ENCODE measurements at places on chromosomes 4 and X.

DNA sequence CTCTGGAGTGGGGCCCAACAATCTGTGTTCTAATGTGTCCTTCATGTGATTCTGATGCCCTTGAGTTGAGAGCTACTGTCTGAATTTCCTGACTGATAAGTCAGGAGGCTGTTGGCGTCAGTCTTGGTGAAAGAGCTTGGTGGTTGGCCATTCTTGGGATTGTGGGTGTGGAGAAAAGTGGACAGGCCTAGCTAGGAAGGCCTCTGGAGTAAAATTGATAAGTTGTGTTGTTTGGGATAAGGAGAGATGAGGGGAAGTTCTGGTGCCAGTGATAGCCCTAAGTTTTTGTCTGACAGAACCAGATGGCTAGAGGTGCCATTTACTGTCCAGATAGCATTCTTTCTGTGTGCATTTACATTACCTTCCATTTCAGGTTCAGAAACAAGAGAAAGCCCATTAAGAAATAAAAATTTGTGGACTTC, 11.7 kb downstream of the NSD2 start:
- no peak for DNase-seq
- no peak overlapping the region for H3K27ac ChIP-seq
- H3K36me3 ChIP-seq, result peaks cover 33% of the 10 kb centered on the region

DNA sequence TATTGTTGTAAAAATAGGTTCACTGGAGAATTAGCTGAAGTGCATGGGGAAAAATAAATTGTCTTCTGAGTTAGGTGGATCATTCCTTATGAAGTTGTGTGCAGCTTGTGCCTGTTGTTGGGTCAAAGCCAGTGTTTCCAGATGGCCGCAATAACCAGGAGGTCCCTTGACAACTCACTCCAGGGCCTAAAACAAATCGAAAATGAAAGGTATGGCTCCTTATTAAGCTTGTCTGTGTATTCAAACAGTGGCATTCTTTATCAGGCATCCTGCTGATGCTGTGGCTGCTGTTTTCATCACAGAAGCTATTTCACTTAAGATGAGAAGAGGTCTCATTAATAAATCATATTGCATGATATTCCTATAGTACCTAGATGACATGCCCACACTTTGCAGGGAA, 80.2 kb downstream of the GRIA2 start:
- H3K4me3 ChIP-seq, result no peak overlapping the region
- H3K27ac ChIP-seq, result no peak overlapping the region
- H3K36me3 ChIP-seq, result no peaks in the 10 kb centered on the region
- no peaks in the 10 kb centered on the region for H3K4me1 ChIP-seq

GRCh38 chr4:10667701-10668326, 16.8 kb downstream of the CLNK start:
- H3K36me3 ChIP-seq, result no peaks in the 10 kb centered on the region
- peaks cover 25% of the 10 kb centered on the region for H3K4me1 ChIP-seq
- no peak overlapping the region for H3K27ac ChIP-seq
- DNase-seq, result no peak
- no peaks in the 10 kb centered on the region for H3K27me3 ChIP-seq
- H3K4me3 ChIP-seq, result no peak overlapping the region

- no peak overlapping the region for H3K4me3 ChIP-seq
- H3K4me1 ChIP-seq, result peaks cover 9% of the 10 kb centered on the region
- no peak for DNase-seq
- peaks cover 36% of the 10 kb centered on the region for H3K36me3 ChIP-seq
Observed at GRCh38 chr4:98352396-98352795, 91.2 kb downstream of the RAP1GDS1 start.

DNA sequence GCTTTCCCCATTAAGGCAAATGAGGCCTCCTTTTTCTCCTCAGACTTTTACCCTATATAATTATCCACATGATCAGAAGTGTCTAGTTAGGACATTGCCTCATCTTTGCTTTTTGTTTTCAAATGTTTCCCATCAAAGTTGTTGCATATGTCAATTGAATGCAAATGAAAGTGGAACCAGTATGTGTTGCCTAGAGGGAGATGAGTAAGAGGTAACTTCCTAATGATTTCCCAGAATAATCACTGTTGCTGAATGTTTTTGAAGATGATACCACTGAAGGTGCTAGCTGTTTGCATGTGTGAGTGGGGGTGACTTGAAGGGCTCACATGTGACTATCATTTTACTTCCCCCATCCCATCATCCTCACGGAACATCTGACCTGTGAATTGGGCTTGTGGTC, 33.9 kb downstream of the PAK3 start:
- no peaks in the 10 kb centered on the region for H3K36me3 ChIP-seq
- no peak for DNase-seq
- H3K4me1 ChIP-seq, result peaks cover 15% of the 10 kb centered on the region
- no peak overlapping the region for H3K4me3 ChIP-seq

DNA sequence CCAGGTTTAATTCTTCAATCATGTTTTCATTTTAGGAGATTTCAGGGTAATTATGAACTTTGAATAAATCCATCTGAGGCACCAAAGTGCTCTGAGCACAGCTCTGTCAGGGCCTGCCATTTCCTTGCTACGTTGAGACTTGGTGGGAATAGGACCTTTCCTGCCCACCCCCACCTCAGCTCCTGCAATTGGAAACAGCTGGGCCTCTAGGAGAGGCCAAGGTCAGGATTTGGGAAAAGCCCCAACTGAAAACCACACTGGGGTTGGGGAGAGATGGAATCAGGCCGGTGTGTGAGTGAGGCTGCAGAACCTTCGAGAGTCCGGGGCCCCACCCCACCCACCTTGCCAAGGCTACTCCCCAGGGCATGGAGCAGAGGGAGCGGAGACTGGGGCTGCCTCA, 212.7 kb upstream of the BCOR start:
- DNase-seq, result no peak
- no peaks in the 10 kb centered on the region for H3K27me3 ChIP-seq
- H3K36me3 ChIP-seq, result no peaks in the 10 kb centered on the region
- no peaks in the 10 kb centered on the region for H3K4me1 ChIP-seq
- no peak overlapping the region for H3K4me3 ChIP-seq

DNA sequence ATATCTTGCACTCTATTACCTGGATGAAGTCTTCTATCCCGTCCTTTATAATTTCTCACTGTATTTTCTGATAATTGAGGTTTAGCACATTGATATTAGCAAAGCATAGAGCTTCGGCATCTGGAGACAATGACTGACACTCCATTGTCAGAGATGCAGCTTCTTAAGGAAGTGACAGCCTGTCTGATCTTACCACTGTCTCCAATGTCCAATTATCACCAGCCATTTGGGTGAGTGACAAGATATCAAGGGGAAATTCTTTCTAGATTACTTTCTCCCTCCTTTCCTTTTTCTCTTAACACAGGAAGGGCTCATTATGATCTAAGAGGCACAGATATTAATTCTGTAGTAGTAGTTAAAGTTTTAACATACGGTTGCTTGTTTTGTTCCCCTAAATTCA, 86.4 kb downstream of the LDB2 start:
- DNase-seq, result no peak
- peaks cover 7% of the 10 kb centered on the region for H3K27me3 ChIP-seq
- H3K36me3 ChIP-seq, result no peaks in the 10 kb centered on the region

DNA sequence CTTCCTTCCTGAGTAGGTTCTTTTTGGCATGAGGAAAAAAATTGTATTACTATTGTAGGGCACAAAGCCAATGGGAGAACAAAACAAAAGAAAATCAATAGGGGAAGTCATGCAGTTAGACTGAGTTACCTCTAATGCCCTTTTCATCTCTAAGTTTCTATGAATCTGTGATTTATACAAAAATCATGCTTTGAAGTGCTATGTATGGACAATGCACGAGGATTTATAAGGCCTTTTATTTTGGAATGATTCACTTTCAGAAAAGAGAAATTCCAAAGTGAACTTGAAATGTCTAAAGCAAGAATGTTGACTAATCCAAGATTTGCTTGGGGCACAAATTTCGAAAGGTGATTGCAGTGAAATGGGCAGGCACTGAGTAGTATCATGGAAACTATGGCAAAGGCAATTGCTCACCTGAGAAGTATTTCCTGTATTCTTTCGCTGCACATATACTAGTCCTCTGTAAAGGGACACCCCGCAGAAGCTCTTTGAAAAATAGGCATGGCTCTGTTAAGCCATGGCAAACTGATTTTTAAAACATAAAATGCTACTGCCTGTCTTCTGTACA, 52.8 kb downstream of the ADGRG4 start:
- no peaks in the 10 kb centered on the region for H3K4me1 ChIP-seq
- peaks cover 4% of the 10 kb centered on the region for H3K27me3 ChIP-seq
- no peak overlapping the region for H3K4me3 ChIP-seq
- no peak overlapping the region for H3K27ac ChIP-seq
- no peaks in the 10 kb centered on the region for H3K36me3 ChIP-seq

DNA sequence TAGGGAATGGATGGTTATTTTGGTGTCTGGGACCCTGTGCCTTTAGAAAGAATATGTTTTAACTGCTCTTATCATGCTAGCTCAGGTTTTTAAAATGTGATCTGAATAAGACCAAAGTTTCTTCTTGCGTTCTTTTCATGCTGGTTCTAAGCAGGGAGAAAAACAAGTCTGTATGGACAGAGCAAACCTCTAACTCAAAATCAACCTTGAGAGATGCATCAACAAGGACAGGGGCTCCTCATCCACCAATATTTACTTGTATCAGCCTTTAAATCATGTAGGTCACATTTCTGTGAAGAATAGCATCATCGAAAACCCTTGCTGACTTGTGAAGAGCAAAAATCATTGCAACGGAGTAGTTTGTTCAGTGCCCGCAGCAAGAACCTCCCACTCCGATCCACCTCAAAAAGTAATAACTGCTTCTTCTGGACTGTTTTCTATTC, 1.2 kb downstream of the ATP10D start:
- H3K36me3 ChIP-seq, result no peaks in the 10 kb centered on the region
- no peak for DNase-seq
- H3K4me1 ChIP-seq, result peaks cover 38% of the 10 kb centered on the region
- H3K4me3 ChIP-seq, result peak overlapping the region; percentile 84
- H3K27me3 ChIP-seq, result no peaks in the 10 kb centered on the region
- no peak overlapping the region for H3K27ac ChIP-seq

- H3K27me3 ChIP-seq, result no peaks in the 10 kb centered on the region
- no peak overlapping the region for H3K4me3 ChIP-seq
- no peaks in the 10 kb centered on the region for H3K4me1 ChIP-seq
- DNase-seq, result no peak
Observed at GRCh38 chr4:103008875-103009729, 10.4 kb downstream of the SLC9B1 start.

DNA sequence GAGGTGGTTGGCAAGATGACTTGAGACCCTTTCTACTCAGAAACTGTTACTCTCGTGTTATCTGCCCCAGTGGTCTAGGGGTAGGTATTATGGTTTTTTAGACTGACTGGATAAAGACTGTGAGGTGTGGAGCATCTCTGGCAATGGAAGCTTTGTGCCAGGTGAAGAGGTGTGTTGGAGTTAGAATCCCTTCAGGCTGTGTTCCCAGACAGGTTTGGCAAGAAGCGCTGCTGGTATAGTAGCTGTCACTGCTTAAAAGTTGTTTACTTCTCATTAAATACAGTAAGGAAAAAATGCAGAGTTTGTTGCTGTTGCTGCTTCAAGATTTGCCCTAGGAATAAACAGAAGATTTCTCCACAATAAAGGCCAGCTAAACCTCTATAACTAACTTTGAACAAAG, 35.3 kb downstream of the AREG start:
- H3K27ac ChIP-seq, result no peak overlapping the region
- H3K27me3 ChIP-seq, result peaks cover 8% of the 10 kb centered on the region
- H3K4me1 ChIP-seq, result no peaks in the 10 kb centered on the region
- H3K36me3 ChIP-seq, result no peaks in the 10 kb centered on the region

GRCh38 chr4:12409507-12410190, 981.0 kb upstream of the HS3ST1 start:
- DNase-seq, result no peak
- no peaks in the 10 kb centered on the region for H3K36me3 ChIP-seq
- no peak overlapping the region for H3K27ac ChIP-seq
- H3K4me3 ChIP-seq, result no peak overlapping the region
- H3K4me1 ChIP-seq, result no peaks in the 10 kb centered on the region

DNA sequence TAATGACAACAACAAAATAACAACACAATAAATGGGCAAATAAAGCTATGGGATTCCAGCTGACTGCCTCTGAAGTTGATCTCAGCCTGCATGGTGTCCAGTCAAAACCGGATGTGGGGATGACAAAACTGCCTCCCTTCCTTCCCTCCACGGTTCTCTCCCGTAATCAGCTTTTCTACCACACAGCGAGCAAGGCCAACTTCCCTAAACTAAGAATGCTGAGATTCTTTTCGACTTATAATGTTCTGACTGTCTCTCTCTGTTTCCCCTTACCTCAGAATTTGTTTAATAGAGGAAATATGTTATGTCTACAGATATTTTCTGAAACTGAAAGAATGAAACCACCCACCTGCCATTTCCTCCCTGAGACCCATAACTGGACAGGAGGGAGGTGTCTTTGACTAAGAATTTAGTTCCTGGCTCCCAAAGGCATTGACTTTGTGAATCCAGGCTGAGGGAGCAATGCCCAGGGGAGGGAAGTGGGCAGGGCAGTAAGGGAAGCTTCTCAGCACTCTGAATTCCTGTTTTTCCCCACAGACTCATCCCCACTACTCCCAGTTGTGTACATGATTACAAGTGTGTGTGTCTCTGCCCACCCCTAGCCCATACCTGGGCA, 1.0 kb upstream of the TLR1 start:
- H3K27ac ChIP-seq, result peak overlapping the region; percentile 88
- H3K4me1 ChIP-seq, result peaks cover 38% of the 10 kb centered on the region
- DNase-seq, result peak; percentile 33
- H3K36me3 ChIP-seq, result peaks cover 20% of the 10 kb centered on the region

DNA sequence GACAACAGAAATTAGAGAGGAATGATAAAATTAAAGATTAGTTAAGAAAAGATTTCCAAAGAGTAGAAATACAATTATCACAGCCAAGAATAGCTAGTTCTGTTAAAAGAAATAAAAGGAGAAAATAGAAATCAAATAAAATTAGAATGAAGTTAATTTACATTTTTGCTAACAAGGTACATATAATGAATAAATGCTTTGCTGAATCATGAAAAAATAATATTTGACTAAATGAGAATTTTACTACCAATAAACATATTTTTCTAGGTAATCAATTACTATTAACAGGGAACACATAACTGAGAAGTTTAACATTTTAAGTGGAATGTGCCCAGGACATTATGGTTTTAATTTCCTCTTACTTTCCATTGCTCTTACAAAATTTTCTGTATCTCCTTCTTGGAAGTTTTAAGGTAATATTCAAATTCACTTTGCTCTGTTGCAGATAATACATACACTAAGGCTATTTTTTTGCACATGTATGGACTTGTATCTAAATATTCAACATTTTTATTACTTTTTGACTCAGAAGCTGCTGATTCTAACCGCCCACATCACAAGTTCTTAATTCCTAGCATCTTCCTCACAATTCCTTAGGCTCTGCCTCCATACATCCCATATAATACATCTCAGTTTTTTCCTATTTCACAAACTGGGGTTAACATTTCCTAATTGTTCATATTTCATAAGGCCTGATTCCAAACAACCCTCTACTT, 870.7 kb upstream of the INTU start:
- no peak overlapping the region for H3K4me3 ChIP-seq
- no peaks in the 10 kb centered on the region for H3K4me1 ChIP-seq

GRCh38 chrX:35017284-35017683, 74.7 kb downstream of the FAM47B start:
- no peak overlapping the region for H3K4me3 ChIP-seq
- H3K27ac ChIP-seq, result no peak overlapping the region
- no peak for DNase-seq
